ENCODE measurements at places on chromosomes 16 and 17.
A peak's percentile ranks its signal among the peaks of the same experiment; 100 is the strongest.

DNA sequence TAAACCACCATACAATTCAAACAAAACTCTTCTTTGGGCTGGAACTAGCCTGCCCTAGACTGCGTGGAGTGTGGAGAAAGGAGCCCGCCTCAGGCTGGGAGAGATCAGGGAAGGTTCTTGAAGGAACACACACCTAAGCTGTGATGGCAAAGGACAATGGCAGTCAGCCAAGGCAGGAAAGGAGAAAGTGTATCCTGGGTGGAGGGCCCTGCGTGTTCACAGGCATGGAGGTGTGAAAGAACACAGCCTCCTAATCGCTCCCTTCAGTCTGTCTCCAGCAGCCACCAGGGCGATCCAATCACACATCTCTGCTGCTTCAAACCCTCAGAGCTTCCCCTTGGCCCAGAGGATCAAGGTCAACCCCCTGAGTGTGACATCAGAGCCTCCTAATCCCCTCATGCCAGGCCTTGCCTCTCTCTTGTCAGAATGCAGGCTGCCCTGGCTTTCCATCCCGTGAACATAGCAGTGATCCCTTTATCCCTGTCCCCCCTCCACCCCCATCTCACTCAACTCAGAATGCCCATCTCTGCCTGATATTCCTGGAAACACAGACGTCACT, 173.0 kb downstream of the KATNIP start:
- no peak for DNase-seq

DNA sequence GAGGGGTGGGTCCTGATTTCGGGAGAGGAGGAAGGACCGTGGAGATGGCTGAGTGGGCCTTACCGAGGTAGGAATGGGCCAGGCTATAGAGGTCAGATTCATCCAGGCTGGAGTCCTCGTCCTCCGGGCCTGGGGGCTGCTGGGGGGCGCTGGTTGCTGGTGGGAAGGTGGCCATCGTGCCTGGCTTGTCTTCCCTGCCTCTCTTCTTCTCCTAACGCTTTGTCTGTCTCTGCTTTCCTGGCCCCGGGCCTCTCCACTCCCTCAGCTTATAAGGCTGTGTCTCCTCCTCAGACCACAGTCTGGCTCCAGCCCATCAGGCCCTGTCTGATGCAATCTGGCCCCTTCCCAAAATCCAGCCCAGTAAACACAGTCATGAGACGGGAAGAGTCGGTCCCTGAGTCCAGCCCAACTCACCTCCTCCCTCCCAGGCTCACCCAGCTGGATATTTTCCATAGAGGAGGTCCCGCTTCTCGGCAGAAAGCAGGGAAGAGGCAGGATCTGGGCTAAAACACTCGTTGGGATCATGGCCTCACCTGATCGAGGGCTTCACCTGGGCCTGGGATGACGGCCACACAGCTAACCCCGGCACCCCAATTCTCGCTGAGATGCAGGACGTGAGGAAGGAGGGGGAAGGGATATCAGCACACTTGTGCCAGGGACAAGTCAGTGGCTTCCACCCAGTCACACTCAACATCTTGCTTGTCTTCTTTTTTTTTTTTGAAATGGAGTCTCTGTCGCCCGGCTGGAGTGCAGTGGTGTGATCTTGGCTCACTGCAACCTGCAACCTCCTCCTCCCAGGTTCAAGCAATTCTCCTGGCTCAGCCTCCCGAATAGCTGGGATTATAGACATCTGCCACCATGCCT, at the start of gene NUPR1:
Gene NUPR1, minus strand, starts transcription at position 242 of the 864 bp plus-strand sequence. Its CDS starts 67 bp downstream, at position 175.
- no peak for DNase-seq

DNA sequence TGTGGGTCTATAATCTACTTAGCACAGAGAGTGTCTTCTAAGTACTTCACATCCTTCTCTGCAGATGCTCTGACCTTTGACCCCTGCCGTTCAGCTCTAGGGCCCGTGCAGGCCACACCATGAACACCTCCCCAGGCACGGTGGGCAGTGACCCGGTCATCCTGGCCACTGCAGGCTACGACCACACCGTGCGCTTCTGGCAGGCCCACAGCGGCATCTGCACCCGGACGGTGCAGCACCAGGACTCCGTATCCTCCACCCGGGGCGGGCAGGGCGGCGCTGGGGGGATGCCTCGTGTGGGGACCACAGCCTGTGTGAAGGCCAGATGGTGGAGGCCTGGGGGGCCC, 686 bp downstream of the MLST8 start:
- peak; percentile 43 for DNase-seq

- DNase-seq: no peak
Measured at GRCh38 chr17:3750296-3750695, 26.6 kb downstream of the HASPIN start.

GRCh38 chr16:57377080-57377841, 5.0 kb downstream of the CX3CL1 start:
- no peak for DNase-seq

GRCh38 chr16:64615630-64616280, 506.1 kb downstream of the CDH11 start:
- DNase-seq: peak; percentile 82

DNA sequence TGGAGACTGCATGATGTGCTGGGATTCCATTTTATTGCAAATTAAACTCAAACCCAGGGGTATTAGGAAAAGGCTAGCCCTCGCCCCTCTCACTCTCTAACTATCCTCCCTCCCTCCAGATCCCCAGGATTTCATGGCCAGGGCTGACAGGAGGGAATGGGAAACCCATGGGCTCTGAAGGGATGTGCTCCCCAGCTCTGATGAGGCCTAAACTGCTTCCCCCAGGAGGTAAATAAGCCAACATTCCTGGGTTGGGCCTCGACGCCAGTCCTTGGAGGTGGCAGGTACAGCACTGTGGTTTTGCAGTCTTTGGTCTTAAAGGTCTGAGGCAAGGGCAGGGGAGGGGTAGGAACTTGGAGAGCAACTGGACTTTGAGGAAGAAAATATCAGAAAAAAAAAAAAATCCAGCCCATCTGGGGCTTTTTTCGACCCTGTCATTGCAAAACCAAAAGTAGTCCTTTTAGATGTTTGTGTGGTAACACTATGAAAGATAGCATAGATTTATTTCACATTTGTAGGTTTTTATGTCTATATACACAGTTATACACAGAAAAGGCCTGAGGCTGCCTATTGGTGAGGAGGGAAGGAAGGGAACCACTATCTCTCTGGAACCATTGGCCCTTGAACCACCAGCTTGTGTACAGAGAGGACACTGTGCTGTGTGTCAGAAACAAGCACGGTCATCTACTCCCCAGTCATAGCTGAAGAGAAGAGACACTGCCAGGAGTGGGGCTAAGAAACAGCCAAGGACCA, 12.0 kb downstream of the C17orf113 start:
- no peak for DNase-seq

DNA sequence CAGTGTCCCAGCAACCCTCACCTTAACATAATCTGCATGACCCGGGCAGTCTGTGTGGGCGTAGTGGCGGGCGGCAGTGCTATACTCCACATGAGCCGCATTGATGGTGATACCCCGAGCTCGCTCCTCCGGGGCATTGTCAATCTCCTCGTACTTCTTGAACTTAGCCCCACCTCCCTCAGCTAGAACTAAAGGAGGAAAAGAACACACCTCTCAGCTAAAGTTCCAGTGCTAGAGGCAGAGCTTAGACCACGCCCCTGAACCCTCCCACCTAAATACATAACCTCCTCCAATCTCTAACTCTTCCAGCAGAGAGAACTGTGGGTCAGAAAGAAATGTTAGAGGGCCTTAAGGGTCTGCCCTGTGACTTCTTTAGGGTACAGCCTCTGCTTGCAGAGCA, 855 bp downstream of the TUFM start:
- DNase-seq: no peak

GRCh38 chr16:86380030-86380429, 130.3 kb upstream of the FOXF1 start:
- DNase-seq: no peak

DNA sequence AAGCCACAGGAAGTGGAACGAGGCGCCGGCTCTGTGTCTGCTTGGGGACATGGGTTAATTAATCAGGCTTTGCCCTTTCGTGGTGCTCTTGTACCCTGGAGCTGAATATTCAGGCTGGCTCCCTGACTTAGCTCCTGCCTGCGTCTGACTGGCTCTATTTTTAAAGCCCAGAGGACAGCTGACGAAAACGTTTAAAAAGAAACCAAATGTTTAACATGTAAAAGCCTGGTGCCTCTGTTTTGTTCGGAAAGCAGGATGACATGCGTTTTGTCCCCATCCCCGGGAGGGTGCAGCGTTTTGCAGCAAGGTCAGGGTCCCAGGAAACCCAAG, 61.1 kb downstream of the NT5M start:
- no peak for DNase-seq

DNA sequence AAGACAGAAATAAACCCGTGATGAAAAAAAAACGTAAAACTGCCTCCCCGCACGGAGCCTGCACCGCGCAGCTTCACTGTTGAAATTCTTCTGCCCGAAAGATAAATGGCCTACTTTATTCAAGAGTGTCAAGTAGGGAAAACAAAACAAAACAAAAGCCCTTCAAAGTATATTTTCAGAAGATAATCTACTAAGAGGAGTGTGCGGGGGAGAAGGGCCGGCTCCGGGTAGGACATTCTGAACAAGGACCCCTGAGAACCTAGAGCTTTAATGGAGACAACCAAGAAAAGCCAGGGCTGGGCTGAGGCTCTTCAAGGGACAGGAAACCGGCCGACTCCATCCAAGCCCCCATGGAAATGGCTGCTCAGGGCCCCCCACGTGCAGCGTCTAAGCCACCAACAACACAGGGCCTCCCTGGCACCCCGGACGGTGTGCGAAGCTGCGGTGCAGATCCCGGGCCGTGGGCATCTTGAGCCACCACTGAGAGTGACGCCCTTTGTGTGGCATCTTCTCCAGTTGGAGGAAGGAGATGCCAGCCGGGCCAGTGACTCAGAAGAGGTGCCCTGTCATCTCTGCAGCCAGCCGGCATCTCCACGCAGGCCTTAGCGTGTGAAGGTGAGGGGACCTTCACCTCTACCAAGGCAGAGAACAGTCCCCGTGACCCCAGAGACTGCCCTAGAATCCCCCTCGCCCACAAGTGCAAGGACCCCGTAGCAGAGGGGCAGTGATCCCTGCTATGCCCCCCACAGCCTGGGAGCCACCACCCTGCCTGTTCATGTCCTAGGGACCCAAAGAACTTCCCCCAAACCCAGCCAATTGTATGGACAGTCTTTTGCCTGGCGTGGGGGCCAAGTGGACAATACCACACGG, 250.8 kb downstream of the C16orf95 start:
- DNase-seq: no peak

DNA sequence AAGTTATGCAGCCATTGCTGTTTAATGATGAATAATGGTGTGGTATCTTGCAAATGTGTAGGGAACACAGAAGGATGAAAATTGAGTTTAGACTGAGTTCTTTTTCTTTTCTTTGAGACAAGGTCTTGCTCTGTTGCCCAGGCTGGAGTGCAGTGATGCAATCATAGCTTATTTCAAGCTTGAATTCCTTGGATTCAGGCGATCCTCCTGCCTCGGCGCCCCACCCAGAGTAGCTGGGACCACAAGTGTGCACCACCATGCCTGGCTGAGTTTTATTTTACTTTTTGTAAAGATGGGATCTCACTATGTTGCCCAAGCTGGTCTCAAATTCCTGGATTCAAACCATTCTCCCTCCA, 74.6 kb upstream of the TBC1D3K start:
- no peak for DNase-seq

- no peak for DNase-seq
Measured at GRCh38 chr16:87791295-87792204, 25.8 kb upstream of the KLHDC4 start.

GRCh38 chr16:3032624-3033023, 4.1 kb downstream of the BICDL2 start:
- DNase-seq: no peak

DNA sequence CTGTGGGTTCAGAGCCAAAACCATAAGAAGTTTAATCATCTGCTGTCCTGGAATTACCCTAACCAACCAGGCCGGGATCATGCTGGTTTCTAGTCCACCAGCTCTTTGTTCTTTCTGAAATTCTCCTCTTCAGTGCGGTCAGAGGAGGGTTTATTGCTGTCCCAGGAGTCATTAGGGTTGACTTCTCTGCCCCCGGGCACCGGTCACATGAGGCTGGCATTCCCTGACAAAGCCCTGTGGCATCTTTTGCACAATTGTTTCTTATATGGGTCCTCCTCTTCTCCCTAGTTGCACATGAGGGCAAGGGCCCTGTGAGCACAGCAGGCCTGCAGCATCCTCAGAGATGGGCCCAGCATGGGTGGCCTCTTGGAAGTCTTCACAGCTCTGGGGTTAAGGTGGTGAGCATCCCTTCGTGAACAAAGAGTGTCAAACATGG, 243.9 kb downstream of the IRF8 start:
- DNase-seq: no peak

DNA sequence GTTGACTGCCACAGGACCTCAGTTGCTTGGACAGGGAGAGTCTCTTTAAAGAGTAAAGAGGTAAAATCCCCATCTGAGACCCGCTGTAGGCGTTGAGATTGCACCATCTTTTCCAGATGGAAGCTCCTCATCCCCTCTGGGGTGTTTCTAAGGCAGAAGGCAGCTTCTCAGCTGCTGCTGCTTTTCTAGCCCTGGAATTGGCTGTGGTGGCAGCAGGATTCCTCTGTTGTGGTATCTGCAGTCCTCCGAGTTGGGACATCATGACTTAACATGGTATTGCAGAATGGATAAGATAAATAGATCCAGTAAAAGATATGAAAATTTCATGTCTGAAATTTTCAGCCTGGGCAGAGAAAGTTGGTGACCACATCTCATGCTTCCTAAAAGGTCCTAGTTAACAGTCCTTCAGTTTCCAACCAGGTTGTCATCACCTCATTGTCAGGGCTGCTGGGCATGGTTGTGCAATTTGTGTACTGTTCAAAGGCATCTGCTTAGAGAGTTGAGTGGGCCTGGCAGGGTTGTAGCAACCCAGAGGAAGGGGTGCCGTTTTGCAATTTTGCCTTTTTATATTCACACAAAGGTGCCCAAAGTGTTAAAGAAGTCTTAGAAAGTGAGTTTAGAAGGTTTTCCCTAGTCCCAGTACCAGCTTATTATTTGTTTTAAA, 150.4 kb downstream of the SPECC1 start:
- no peak for DNase-seq

GRCh38 chr16:58628845-58629732, 537 bp downstream of the CNOT1 start:
- DNase-seq: peak; percentile 32
